Stimulated activated CD4-positive, alpha-beta T cell treated with anti-CD3 and anti-CD28 coated beads, Interleukin-15, amount 100 ng/mL, for 1 hour (primary cell): ENCODE measurements at places on chromosomes 11 and 22.

DNA sequence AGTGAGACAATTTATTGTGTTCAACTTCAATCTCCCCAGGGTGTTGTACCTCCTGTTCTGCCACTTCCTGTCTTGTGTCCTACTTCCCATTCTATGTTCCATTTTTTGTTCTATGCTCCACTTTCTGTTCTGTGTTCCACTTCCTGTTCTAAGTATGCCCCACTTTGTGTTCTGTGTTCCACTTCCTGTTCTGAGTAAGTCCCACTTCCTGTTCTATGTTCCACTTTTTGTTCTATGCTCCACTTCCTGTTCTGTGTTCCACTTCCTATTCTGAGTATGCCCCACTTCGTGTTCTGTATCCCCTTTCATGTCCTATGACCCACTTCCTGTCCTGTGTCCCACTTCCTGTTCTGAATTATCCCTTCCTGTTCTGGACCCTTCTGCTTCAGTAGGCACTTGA is 732.7 kb downstream of the TBC1D22A start:
- DNase-seq = no peak

DNA sequence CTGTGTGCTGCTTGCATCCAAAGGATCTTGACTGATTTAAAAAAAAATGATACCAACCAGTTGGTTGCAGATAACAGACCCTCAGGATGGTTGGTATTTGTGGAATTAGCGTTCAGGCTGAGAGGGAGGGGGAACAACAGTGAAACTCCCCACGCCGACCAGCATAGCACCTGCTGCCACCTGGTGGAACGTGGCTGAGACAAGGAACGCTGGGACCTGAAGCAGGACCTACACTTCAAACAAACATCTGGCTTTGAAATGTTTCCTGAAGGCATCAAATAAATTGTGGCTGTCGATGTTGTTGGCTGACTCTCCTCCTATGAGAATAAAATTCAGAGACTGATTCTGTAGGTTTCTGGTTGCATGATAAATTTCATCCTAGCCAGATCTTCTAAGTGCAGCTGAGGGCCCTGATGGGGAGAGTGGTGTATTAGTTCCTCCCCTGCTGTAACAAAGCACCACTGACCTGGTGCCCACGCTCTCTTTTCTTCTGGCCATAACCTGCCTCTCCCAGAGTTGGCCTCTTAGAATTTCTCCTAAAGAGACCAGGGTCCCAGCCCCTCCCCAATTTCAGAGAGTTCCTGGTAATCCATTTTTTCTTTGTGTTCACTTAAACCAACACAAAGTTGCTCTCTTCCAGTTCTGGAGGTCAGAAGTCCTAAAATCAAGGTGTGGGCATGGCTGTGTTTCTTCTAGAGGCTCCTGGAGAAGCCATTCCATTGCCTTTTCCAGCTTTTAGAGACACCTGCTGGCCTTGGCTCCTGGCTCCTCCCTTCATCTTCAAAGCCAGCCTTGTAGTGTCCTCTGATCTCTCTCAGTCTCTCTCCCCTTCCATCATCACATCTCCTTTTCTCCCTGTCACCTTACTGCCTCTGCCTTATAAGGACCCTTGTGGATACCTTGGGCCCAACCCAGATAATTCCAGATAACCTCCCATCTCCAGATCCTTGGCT is 17.3 kb downstream of the APOL2 start:
- no peak for DNase-seq

DNA sequence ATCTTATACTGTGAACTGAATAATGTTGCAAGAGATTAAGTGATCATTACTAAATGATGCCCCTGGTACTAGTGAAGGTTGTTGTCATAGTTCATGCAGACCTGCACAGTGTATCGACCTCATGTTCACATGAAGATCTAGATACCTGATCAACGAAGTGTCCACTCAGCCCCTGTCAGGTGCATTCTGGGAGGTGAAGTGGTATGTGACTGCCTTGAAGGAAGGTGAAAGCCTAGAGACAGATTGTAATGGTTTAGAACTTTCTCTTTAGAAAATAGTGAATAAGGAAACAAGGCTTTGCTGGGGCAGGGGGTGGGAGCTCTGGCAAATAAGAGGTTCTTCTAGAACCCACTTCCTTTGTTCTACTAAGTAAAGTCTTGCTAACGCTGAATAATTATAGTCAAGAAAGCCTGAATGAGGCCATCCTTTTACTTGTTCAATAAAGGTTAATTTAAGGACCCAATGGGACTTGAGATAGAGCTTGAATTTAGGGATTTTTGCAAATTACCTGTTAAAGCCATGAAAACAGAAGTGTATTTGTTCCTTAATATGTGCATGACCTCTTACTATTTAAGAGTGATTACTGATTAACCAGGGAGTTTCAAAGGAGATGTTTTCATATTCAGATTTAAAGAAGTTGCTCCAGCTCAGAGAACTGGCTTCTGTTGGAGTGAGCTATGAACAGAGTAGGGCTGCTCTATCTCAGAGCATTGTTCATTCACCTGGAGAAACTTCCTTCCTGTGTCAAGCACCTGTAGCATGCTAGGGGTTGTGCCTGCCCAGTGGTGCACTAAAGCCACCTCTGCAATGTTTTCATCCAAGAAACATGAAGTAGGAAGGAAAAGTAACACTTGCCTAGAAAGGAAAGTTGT is 45.3 kb downstream of the C22orf31 start:
- no peak for DNase-seq

DNA sequence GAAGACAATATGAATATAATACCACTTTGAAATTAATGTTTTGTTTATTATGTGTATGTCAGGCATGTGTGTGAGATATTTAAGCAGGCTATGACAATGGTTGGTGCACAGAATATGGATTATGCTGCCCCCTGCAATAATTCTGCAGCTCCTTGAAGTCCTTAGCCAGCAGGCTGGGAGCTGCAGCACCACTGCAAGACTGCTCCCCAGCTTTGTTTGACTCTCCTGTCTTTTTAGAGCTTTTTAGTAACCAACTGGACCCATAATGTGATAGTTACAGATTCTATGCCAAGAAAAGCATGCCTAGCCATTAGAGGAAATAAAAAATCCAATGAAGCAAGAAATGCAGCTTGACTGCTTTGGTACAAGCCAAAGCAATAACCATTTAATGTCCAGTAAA is 535.1 kb downstream of the TMEM135 start:
- no peak for DNase-seq

DNA sequence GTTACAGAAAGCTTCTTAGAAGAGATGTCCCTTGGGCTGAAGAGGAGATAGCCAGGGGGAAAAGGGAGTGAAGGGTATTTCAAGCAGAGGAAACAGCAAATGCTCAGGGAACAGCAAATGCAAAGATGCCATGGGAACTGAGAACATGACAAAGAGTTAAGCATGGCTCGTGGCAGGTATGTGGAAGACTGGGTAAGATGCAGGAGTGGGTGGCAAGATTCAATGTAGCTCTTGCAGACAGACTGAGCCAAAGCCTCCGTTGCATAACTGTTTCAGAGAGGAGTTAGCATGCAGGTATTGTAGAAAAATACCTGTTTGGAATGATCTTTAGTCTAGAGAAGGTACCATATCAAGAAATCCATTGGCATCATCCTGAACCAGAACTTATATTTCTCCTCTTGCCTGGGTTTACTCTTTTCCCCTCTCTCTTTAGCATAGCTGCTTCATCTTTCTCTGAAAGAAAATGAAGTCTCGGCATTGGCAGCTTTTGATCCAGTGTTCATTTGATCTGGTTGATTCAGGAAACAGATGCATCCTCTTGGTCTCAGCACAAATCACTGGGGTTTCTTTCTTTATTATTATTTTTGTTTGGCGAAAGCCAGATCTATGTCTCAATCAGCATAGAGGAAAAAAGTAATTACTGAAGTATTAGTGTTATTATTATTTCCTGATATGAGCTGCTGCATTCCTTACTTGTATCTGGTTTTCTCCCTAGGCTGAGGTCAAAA is 41.7 kb upstream of the NUP160 start:
- DNase-seq = no peak

GRCh38 chr11:10911907-10912306 is 54.1 kb upstream of the ZBED5 start:
- no peak for DNase-seq

- peak; percentile 7 for DNase-seq
Observed at GRCh38 chr11:126989942-126990715, 10.4 kb downstream of the KIRREL3 start.

DNA sequence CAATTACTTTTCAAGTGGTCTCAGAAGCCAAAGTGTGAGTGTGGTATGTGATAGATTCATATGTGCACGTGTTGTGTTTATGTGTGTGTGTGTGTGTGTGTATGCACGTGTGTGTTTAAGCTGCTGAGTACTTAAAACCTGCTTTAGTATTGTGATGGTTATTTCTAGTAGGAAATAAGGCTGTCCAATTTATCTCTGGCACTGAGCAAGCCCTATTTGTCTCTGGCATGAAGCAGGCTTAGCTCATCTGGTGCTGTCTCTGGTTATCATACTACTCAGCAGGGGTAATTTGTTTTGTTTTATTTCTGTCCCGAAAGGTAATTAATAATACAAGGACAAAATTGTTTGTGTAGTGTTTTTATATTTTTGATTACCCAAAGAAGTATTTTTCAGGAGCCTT is 333.7 kb downstream of the FAT3 start:
- no peak for DNase-seq

- DNase-seq = no peak
Observed at GRCh38 chr11:103805688-103806009, 230.8 kb upstream of the DDI1 start.

GRCh38 chr11:58506935-58507334 is 970 bp downstream of the OR5B21 start:
- DNase-seq = no peak

- no peak for DNase-seq
Observed at GRCh38 chr11:90355200-90355599, 132.4 kb upstream of the CHORDC1 start.

DNA sequence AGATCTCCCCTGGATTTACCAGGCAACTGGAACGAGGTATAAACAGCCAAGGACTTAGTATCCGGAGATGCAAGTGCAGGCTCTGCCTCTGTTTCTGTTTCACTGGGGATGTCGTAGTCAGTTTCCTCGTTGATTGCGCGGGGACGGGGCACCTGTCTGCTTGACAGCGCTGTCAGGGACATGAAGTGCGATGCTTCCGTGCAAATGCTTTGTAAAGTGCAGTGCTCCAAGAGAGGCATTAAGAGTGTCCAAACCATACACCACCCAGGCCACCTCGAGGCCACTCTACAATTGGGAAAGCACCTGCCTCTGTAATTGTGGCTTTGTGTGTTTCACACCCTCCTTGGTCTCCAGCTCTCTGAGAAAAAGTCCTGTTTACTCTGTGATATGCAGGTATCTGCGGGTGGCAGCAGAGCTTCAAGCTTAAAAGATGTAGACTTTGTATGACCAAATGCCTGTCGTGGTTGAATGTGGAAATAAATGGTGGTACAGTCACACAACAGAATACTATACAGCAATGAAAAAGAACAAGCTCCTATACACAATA is 18.6 kb upstream of the CD5 start:
- peak; percentile 34 for DNase-seq

- no peak for DNase-seq
Observed at GRCh38 chr11:95299078-95299679, 68.2 kb upstream of the SESN3 start.

DNA sequence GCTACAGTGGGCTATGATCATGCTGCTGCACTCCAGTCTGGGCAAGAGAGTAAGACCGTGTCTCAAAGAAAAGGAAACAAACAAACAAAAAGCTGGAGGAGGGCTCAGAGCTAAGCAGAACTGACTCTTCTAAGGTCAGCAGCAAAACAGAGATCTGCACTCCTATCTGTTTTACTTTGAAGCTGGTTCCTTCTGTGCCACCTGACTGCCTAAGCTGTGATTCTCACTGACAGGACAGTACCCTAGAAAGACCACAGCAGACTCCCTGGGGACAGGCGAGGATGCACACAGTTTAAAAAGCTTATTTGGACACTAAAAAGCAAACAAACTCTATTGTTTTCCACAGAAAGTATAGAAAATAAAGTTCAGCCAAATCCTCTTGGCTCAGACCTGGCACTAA is 30.5 kb downstream of the NEFH start:
- no peak for DNase-seq

DNA sequence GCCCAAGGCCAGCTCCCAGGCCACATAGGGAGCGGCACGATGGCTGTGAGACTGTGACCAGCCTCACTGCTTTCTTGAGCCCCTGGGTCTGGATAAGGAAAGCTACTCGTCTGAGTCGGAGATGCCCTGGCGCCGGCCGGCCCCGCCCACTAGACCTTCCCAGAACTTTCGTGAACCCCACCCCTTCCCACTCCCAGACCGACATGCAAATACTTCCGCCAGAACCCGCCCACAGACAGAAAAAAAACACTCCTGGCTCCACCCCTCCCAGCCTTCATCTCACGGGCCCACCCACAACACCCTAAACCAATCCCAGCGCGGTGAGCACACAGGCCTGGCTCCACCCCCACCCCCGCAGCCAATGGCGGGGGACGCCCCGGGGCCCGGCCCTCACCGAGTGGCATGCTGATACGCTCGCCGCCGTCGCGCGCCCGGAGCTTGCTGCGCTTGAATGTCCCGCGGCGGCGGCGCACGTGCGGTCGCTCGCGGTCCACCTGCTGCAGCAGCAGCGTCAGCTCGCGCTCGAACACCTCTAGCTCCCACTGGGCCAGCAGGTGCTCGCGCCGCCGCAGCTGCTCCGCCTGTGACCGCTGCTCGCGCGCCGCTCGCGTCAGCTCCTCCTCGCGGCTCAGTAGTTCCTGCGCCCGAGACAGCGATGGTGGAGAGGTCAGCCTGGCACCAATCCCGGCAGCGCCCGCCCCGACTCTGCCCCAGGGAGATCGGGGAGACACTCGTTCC is 7.0 kb downstream of the MAP3K11 start:
- DNase-seq = no peak

- no peak for DNase-seq
Observed at GRCh38 chr11:62399878-62400266, 19.0 kb upstream of the SCGB1A1 start.

DNA sequence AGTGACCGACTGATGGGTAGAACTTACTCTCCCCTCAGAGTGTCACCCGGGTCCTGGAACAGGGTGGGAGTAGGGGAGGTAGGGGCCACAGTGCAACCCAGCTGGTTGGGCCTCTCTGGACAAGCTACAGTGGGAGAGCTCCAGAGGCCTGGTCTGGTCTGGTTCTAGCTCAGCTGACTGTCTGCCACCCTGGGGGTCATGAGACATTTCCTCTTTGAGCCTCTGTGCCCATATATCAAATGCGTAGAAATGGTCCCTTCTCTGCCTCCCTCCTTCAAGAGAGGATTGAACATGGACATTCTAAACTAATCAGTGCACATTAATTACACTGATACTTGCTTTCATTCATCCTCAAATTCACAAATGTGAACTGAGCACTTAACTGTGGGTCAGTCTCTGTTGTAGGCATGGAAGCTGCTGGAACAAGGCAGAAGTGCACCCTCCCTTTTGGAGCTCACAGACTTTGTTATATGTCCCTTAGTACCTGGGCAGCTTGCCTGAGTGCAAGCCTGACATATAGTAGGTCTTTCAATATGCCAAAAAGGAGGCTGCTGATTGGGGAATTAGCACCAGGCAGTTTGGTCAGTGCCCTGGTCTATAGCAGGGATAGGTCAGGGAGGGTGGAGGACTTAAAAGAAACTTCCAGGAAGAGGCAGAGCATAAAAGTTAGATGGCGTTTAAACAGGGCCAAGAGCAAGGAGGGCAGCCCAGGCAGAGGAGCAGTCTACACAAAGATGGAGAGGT is 25.7 kb downstream of the ARHGEF17 start:
- no peak for DNase-seq
